H9 (cell line): ENCODE measurements at places on chromosomes 3 and 15. TPM values are rescaled to one million over a fixed set of nuclear protein-coding genes. Genes with fewer than 3 reads are reported as not detected.

Gene BLM
- total RNA-seq = 41.3 and 43.4 TPM in 2 replicates

Gene FBXO40
- total RNA-seq = 0.04 and 0.15 TPM in 2 replicates

Gene SYNPR
- 0.17 and 0.64 TPM in 2 replicates for total RNA-seq

Gene P2RY14
- not detected in 2 replicates for total RNA-seq

Gene PARL
- total RNA-seq = 94.5 and 95.5 TPM in 2 replicates

Gene VWA5B2
- total RNA-seq = 2.7 TPM in 2 replicates

Gene LCTL
- total RNA-seq = 1.8 and 2.3 TPM in 2 replicates

Gene CPA3
- total RNA-seq = not detected in 2 replicates

- DNase-seq = no peak
Measured at GRCh38 chr3:190624282-190624681, 110.4 kb downstream of the IL1RAP start.

- DNase-seq = no peak
Measured at GRCh38 chr3:36032180-36033047, 347.9 kb upstream of the STAC start.

DNA sequence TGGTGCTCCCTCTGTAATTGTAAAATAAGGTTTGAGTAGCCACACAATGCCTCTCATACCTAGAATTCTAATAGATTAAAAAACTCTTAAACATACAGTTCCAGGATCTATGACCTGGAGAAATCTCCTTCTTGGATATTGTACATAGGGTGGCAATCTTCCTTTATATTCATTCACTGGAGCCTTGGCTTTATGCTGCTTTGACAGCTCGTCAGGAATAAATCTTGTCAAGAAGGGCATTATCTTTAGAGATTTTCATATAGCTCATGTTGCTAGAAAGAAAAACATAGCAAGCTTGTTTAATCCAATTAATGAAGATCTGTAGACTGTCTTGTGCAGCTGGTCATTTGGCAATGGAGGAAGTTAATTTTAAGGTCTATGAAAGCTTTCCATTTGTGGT is 131.1 kb downstream of the PYDC2 start:
- no peak for DNase-seq

GRCh38 chr15:88568589-88568988 is 22.1 kb upstream of the DET1 start:
- DNase-seq = no peak

GRCh38 chr3:165406425-165406824 is 210.2 kb upstream of the SLITRK3 start:
- DNase-seq = no peak

DNA sequence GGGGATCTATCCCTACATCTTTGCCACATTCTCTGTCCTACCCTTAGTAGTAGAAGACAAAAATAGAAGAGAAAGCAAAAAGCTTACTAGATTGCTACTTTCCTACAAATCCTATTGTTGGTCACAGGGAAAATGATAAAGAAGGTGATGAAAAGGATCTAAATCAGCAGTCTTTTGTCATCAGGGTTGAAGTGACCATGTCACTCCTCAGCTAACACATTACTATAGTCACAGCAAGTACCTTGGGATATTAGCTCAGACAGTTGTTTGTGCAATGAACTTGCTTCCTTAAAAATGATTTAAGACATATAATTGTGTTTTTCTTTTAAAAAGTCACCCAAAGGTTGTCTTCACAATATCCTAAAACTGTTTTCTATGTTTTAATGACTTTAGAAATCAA is 6.3 kb downstream of the ST3GAL6 start:
- no peak for DNase-seq

DNA sequence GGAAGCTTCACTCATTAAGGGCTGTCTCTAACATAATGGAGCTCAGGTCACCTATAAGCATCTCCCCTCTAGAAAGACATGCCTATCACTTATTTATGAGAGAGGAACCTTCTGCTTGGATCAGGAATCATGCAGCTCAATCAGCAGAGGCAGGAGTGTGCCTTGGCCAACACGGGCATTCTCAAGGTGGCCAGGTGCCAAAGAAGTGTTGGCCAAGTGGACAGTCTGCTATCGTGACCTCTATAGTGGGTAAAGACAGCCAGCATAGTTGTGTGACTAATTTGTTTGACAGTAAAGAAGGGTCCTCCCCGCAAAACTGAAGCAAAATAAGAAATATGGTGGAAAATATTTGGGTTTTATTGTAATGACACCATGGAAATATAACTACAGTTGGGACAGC is 14.7 kb upstream of the AGTR1 start:
- DNase-seq = no peak

DNA sequence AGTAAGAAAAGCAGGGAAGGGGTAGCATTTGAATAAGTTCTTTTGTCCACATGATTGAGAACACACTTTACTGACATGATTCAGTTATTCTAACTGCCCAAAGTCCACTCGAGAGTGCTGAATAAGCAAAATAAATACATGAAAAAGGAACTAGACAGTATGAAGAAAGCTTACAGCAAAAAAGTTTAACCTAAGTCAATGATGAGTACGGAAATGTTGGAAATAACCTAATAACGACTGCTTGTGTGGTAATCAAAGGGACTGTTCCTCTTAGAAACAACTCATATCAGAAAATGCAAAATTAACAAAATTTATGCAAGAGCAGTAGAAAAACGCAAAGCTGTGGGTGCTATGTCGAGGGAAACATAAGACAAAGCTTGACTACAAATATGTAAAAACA is 36.6 kb downstream of the DMXL2 start:
- no peak for DNase-seq

- DNase-seq = peak; percentile 12
Measured at GRCh38 chr15:66858423-66859207, 156.6 kb downstream of the SMAD6 start.

- DNase-seq = no peak
Measured at GRCh38 chr3:187024536-187025226, 94.4 kb downstream of the ST6GAL1 start.

DNA sequence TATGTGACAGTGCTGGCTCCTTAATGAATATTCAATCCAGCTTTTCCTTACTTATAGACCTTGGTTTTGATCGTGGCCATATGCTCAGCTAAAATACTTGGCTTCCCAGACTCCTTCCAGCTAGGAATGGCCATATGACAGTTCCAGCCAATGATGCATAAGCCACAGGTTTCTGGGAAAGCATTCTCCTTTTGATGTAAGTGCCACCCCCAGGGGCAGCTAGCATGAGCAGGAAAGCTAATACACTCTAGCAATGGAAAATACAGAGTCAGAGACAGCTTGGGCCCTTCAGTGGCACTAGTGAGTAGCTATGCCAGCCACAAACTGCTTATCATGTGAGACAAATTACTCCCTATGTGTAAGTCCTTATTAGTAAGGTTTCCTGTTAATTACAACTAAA is 26.7 kb downstream of the TBC1D2B start:
- DNase-seq = no peak

DNA sequence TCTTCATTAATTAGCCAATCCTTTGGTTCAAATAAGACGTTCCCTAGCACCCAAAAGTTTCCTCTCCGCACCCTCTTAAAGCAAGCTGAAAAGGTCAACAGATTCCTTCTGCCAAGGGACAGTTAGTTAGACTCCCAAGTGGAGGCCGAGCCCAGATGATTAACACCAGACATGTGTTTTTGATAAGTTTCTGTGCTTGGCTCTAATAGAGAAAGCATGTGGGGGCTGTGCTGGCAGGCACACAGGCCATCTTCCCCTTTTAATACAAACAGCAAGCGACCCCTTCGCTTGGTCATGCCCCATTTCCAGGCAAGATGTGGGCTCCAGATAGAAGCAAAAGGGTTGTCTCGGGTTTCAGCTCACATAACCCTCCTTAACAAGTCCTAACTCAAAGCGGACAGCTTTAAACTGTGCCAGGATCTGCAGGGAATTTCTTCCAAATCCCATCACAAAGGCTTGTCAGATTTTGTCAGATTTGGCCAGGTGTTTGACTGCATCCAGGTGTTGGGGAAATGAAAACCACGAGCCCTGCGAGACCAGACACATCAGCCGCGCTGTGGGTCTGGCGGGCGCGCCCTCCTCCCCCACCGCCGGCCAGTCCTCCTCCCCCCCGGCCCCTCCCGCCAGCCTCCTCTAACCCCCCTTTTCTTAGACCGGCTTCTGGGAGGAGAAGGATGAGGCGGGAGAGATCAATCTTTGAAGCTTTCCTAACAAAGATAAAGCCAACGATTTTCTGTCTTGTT is 3.3 kb downstream of the HES1 start:
- DNase-seq = peak; percentile 65

- no peak for DNase-seq
Measured at GRCh38 chr3:120791913-120792312, 49.4 kb downstream of the GTF2E1 start.

GRCh38 chr15:66027268-66027805 is 158.0 kb downstream of the RAB11A start:
- DNase-seq = no peak

- no peak for DNase-seq
Measured at GRCh38 chr3:54917174-54917573, 10.7 kb downstream of the LRTM1 start.

- no peak for DNase-seq
Measured at GRCh38 chr3:44887101-44887500, 12.7 kb downstream of the TGM4 start.

GRCh38 chr3:130733236-130733875 is 13.3 kb downstream of the PIK3R4 start:
- DNase-seq = no peak

DNA sequence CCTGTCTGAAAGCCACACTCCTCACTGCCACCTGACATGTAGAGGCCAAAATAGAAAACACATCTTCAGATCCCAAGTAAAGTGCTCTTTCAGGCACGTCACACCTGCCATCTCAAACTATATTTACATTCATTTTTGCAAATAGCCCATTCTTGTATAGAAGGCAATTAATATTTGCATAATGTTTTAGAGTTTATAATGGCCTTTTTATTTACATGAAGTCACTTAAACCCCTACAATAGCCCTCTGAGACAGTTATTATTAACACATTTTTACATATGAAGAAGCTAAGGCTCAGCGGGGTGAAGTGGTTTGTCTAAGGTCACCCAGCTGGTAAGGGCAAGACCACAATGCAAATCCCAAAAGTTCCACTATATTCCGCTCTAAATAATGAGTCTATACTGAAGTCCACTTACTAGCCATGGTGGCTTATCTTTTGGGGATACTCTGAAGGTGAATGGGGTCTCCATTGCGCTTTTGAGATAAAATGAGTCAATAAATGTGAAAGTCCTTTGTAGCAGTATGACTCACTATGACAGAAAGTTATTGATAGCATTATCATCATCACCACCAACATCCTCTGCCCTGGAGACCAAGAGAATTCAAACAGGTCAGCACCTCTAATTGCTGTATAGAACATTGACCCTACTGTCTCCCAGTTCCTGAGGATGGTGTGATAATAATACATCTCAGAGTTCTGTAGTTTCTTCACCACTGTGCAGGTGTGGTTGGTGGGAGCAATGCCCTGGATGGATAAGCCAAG is 155.9 kb upstream of the BCL6 start:
- DNase-seq = no peak

DNA sequence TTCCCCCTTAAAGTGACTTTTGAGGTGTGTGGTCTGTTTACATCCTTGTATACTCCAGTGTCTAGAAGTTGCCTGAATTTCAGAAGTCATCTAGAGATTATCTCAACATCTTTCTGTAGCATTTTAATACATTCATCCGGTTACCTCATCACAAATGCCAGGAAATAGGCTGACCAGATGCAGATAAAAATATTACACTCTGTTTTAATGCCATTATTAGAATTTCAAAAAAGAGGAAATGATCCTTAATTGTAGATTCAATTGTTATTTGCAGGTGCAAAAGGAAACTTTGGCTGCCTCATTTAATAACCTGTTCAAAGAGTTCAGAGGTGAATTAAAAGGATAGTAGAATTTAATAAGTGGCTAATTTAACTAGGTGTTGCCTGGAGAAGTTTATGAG is 290.9 kb downstream of the C3orf38 start:
- no peak for DNase-seq

DNA sequence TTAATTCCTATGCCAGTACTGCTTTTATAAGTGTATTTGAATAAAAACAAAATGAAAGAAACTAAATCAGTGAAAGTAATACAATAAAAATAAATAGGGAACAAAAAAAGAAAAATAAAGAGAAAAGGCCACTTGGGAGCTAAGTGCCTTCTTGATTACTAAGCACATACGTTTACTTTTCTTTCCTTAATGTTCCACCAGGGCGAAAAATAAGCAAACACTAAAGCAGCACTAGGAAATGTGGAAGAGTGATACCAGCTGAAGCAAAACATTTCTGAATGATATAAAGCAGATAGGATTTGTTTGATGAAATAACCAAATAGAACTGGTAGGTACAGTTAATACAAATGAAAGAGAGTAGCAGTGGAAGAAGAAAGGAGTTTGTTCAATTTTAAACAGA is 132.8 kb upstream of the ZPLD1 start:
- no peak for DNase-seq
